ENCODE measurements at places on chromosomes 5 and 9.

DNA sequence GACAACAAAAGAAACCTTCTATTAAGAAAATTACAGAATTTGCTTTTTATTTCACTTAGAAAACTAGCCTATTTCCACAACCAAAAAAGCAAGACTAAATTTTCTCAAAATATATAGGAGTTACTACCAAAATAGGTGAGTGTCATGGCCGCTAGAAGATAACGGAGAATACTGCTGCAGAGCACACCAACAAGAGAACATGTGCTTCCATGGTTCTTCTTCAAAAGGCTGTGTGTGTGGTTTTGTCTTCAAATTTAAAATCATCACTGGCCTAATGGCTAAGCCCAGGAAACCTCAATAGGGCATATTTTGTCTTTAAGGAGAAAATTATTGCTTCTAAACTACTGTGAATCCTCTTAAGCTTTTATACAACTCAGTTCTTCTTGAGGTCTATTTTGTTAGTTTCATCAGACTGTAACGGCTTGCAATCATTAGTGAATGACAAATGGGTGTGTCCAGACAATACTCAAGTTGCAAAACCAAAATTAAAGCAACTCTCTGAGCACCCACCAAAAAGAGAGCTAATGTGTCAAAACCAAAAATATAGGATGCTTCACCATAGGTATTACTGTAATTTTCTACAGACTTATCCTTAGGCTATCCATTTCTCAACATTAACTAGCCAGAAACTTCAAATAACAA is 3.3 kb downstream of the SETX start:
- no peak for DNase-seq

DNA sequence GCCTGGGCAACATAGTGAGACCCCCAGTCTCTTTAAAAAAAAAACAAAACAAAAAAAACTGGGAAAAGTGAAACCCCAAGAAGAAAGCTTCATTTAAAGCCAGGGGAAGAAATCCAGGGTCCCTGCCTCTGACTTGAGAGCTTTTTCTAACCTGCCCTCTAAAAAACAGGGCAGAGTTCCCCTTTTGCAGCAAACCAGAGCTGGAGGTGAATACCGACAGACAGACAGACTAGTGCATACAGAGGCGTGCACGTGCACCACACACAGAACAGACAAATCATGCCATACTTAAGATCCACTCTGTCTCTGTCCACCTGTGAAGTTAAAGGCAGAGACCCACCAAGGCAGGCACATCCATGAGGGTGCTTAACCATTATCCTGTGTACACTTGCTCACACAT is 11.7 kb upstream of the AQP3 start:
- no peak for DNase-seq

- no peak for DNase-seq
Observed at GRCh38 chr5:150284311-150284710, 5.3 kb downstream of the CAMK2A start.

GRCh38 chr5:127367946-127368465 is 77.4 kb downstream of the MEGF10 start:
- no peak for DNase-seq

GRCh38 chr9:124778575-124779367 is 1.8 kb downstream of the OLFML2A start:
- no peak for DNase-seq

- DNase-seq: no peak
Observed at GRCh38 chr9:77816641-77817341, 168.7 kb upstream of the GNA14 start.

GRCh38 chr9:91642771-91643170 is 219.1 kb upstream of the NFIL3 start:
- DNase-seq: no peak

GRCh38 chr5:5497152-5497788 is 74.8 kb downstream of the ICE1 start:
- DNase-seq: no peak

DNA sequence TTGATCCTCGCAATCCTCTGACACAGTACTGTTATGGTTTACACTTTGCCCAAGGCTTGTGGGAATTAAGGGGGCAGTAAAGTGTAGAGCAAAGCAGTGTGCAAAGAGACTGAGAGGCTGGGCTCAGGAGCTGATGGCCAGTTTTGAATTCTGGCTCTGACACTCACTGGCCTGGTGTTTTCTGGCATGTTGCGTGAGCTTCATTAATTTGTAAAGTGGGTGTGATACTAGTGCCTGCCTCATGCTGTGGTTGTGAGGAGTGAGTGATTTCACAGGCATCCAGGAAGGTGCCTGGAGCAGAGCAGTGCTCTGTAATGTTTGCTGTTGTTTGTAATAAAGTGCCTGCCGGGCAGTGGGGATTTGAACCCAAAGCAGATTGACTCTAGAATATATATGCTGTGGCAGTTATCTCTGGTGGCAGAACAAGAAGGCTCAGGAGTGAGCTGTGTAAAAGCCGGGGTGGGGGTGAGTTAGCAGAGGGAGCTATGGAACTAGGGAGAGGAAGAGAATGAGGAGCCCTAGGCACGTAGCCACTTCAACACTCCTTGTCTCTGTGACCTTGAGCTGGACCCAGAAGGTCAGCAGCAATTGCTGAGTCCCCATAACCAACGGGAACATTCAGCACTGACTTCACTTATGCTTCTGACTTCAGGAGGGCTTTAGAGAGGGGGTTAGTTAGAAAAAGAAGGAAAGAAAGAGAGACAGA is 108.5 kb downstream of the DOCK2 start:
- DNase-seq: no peak

DNA sequence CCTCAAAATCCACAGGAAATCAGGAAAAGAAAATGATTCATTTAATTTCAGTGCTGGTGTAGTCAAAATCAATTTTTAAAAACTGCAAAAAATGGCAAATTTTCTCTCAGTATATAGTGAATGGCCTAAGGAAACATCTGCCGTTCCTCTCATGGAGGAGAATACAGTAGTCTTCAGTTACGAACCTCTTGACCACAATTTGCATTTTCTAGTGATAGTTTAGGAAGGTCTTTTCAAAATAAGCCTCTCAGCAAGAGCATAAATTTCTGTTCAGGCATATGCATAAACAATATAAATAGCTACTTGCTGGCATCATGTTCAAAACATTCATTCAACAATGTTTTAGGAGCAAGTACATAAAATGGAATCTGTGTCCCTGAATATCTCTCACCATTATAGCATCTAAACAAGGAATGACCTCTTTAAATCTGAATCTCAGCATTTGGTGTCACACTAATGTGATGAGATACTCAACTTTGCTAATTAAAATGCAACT is 33.5 kb downstream of the HAPLN1 start:
- no peak for DNase-seq

DNA sequence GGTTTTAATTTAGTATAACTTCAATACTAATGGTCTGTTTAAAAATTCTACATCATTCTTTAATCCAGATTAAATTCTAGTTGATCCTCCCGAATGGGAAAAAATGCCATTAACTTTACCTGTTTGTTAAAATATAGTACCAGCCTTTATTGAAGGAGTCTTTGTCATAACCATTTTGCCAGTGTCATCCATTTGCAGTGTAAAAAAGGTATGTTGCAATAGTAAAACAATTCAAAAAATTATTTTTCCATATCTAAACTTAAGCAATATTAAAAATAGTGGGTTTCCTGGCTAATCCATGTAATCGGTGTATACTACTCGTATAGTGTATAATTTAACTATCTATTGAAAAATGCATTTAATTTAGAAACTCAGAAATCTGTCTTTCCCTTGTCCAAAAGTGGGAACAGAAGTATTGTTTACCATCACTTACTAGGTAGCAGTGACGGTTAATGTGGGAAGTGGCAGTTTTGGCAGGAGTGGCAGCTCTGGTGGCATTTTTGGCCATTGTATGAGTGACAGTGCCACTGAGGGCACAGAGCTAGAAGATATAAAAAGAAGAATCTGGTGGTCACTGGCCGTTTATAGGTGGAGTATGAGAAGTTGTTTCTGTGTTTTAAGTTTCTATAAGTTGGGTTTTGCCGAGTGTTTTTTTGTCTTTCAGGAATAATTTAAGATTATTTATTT is 1.9 kb downstream of the AP3S1 start:
- DNase-seq: no peak

DNA sequence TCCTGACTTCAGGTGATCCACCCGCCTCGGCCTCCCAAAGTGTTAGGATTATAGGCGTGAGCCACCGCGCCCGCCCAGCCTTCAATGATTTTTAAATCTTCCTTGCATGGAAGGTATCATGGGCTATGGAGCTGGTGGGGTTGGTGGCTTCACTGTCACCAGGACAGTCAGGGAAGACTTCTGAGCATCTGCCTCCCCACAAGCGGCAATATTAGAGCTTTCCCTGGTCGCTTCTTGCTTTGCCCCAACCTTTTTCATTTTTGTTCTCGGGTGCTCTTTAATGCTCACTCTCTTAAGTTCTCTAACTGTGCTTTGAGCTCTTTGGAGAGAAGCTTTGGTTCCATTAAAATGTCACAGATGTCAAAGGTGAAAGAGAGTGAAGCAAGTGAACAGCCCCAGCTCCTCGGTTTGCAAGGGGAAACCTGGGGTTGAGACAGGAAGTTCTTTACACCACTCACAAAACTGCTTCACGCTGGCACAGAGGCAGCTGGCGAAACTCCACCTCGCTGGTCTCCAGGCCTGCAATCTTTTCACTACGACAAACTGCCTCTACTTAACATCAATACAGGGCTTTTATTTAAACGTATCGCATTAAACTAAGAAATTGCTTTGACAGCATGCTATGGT is 142.5 kb upstream of the RETREG1 start:
- no peak for DNase-seq

DNA sequence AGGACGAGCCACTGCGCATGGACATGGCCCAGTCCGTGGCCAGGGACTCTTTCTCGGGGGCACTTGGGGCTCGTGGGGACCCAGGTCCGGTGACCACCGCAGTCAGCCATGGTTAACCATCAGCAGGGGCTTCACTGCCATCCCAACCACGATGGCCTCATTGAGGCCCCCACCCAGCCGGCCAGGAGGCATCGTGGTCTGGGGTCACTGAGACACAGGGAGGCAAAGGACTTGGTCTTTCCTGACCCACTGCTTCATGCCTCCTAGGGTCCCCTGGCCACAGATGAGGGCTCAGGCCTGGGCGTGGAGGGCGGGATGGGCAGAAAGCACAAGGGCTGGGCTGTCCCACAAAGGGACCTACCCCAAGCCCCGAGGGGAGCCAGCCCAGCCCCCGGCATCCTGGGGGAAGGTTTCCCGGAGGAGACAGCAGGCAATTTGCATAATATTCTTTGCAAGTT is 6.6 kb downstream of the NACC2 start:
- DNase-seq: no peak

Data from activated CD4-positive, CD25-positive, alpha-beta regulatory T cell (primary cell).